ENCODE measurements at places on chromosomes 1 and 21. TPM values are rescaled to one million over a fixed set of nuclear protein-coding genes. Genes with fewer than 3 reads are reported as not detected.

DNA sequence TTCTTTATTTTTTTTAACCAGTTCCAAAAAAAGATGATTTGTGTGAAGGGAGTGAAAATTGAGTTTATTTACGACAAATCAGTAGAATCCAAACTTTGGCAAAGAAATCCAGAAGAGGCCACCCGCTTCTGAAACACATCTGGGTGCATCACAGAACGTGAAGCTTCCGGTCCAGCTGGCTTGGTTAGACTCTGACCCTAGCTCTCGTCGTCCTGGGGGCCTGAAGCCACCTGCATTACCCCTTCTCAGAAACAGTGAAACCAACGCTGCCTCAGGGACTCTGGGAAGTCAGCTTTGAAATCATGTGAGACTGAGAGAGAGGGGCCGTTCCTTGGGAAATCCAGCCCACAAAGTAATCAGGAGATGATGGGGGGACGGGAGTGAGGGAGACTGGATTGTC lies 21.8 kb downstream of the AJAP1 start:
- H3K27ac ChIP-seq = no peak overlapping the region
- H3K27me3 ChIP-seq = peaks cover 6% of the 10 kb centered on the region
- H3K4me1 ChIP-seq = no peaks in the 10 kb centered on the region
- H3K36me3 ChIP-seq = no peaks in the 10 kb centered on the region
- no peak overlapping the region for H3K4me3 ChIP-seq

DNA sequence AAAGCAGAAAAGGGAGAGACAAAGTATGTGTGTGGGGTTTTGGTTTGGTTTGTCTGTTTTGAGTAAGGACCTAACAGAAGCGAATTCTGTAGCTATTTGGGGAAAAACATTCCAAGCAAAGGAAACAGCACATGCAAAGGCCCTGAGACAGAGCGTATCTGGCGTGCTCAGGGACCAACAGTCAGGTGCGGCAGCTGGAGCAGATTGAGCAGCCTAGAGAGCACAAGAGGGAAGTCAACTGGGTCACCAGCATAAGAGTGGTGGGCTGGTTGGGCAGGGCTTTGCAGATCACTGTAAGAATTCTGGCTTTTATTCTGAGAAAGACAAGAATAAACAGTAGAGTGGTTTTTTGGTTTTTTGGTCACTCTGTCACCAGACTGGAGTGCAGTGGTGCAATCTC lies 11.8 kb downstream of the TGFBR3 start:
- no peaks in the 10 kb centered on the region for H3K36me3 ChIP-seq
- H3K27me3 ChIP-seq = no peaks in the 10 kb centered on the region
- DNase-seq = no peak
- H3K4me1 ChIP-seq = no peaks in the 10 kb centered on the region
- no peak overlapping the region for H3K4me3 ChIP-seq

- H3K4me3 ChIP-seq = no peak overlapping the region
- H3K4me1 ChIP-seq = no peaks in the 10 kb centered on the region
- no peaks in the 10 kb centered on the region for H3K27me3 ChIP-seq
- DNase-seq = no peak
- H3K36me3 ChIP-seq = peaks cover 7% of the 10 kb centered on the region
- no peak overlapping the region for H3K27ac ChIP-seq
Observed at GRCh38 chr1:212987702-212988322, 27.9 kb downstream of the ANGEL2 start.

DNA sequence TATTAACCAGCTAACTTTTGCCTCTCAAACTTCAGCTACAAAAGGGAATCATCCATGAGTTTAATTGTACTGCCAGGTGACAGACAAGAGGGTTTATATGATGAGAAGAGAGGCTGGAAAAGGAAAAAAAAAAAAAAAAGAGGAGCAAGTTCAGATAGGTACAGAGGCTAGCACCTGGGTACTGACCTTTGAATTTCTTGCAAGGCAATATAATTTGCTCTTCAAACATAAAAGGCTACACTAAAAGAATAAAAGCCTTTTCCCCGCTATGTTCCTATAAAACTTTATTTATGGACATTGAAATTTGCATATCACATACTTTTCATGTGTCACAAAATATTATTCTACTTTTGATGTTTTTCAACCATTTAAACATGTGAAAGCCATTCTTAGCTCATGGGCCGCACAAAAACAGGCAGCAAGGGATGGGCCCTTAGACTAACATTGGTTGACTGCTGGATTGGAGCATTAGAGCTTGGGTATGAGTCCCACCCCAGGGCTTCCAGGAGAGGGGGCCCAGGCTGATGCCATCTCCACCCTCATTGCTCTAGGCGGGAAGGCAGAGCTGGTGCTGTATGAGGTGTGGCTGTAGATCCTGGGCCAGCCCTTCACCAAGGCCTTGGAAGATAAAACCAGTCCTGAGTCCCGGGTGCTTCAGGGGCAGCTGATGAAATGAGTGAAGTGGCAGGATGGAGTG lies 44.3 kb downstream of the ATP1B1 start:
- H3K27ac ChIP-seq = no peak overlapping the region
- no peaks in the 10 kb centered on the region for H3K4me1 ChIP-seq
- H3K27me3 ChIP-seq = no peaks in the 10 kb centered on the region
- H3K36me3 ChIP-seq = no peaks in the 10 kb centered on the region

GRCh38 chr21:19864476-19864875 lies 1133.7 kb upstream of the NCAM2 start:
- H3K27me3 ChIP-seq = no peaks in the 10 kb centered on the region
- no peaks in the 10 kb centered on the region for H3K4me1 ChIP-seq
- H3K36me3 ChIP-seq = no peaks in the 10 kb centered on the region
- H3K4me3 ChIP-seq = no peak overlapping the region

GRCh38 chr1:209786146-209786545 lies 1.8 kb upstream of the C1orf74 start:
- no peak for DNase-seq
- peaks cover 15% of the 10 kb centered on the region for H3K4me1 ChIP-seq
- H3K27me3 ChIP-seq = no peaks in the 10 kb centered on the region
- H3K36me3 ChIP-seq = no peaks in the 10 kb centered on the region

DNA sequence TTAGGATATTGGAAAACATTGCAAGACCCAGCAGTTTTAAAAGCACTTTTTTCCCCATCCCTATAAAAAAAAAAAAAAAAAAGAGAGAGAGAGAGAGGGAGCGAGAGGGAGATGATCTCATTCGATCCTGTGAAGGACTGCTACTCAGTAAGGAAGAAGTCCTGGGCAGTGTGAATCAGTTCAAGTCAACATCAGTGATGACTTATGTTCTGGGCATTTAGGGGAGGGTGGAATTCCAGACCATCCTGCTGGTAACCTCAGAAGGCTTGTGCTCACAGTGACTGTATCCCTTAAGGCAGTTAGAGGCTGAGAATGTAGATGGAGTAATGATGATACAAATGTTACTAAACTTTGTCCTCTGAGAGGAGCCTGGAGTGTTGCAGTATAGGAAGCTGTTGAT lies 151.4 kb downstream of the TGFB2 start:
- no peaks in the 10 kb centered on the region for H3K27me3 ChIP-seq
- no peaks in the 10 kb centered on the region for H3K36me3 ChIP-seq
- DNase-seq = no peak
- no peaks in the 10 kb centered on the region for H3K4me1 ChIP-seq
- H3K4me3 ChIP-seq = no peak overlapping the region

DNA sequence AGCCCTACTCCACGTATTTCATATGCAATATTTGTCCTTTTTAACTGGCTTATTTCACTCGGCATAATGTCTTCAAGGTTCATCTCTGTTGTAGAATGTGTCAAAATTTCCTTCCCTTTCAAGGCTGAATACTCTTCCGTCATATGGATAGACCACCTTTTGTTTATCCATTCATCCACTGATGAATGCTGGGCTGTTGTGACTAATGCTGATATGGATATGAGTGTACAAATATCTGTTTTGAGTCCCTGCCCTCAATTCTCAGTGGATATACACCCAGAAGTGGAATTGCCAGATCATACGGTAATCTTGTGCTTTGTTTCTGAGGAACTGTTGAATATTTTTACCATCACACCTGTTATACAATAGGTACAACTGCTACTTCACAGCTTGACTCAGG lies 155.2 kb upstream of the IRF2BP2 start:
- H3K27me3 ChIP-seq = no peaks in the 10 kb centered on the region
- H3K36me3 ChIP-seq = no peaks in the 10 kb centered on the region
- DNase-seq = no peak
- H3K27ac ChIP-seq = no peak overlapping the region
- H3K4me3 ChIP-seq = no peak overlapping the region

GRCh38 chr1:211474451-211474850 lies 17.5 kb downstream of the RD3 start:
- H3K4me3 ChIP-seq = no peak overlapping the region
- no peak for DNase-seq
- no peaks in the 10 kb centered on the region for H3K27me3 ChIP-seq
- H3K36me3 ChIP-seq = no peaks in the 10 kb centered on the region

DNA sequence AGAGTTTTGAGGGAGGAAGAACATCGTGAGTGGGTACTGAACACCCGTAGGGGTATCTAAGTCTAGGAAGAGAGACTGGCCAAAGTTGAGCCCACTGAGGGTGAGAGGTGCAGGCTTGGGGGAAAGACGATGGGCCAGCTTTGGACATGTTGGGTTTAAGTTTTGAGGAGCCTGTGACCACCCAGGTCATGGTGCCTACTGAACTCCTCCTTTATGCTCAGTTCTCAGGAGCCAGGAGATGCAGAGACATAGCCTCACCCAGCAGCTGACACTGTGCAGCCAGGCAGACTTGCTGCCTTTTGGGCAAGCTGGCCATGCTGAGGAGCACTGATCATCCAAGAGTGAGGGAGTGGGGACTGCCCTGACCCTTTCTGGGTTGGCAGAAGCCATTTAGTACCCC lies 72.3 kb downstream of the TNR start:
- H3K4me1 ChIP-seq = no peaks in the 10 kb centered on the region
- no peaks in the 10 kb centered on the region for H3K36me3 ChIP-seq
- H3K4me3 ChIP-seq = no peak overlapping the region
- H3K27me3 ChIP-seq = no peaks in the 10 kb centered on the region
- H3K27ac ChIP-seq = no peak overlapping the region
- DNase-seq = no peak

GRCh38 chr1:156786640-156787039 lies 19.3 kb downstream of the PRCC start:
- no peak overlapping the region for H3K4me3 ChIP-seq
- no peak overlapping the region for H3K27ac ChIP-seq
- no peak for DNase-seq
- peaks cover 31% of the 10 kb centered on the region for H3K36me3 ChIP-seq

DNA sequence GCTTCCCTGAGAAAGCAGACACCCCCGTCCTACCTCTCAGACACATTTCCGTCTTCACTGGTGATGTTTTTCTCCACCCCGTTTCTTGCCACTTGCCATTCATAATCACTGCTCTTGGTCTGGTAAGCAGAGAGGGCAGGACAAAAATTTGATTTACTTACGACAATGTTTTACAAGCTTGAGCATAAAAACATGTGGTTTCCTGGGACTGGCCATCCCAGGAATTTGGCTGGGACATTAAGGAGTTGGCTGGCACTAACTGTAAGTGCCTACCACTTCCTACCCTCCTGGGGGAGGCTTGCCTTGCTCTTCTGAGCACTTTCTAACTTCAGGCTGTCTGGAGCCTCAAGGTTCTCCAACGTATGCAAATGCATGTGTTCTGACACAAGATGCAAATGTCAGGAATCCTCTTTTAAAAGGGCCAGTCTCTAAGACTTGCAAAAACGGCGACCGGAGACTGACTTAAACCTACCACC lies 24.2 kb downstream of the ZBTB18 start:
- H3K4me1 ChIP-seq = peaks cover 13% of the 10 kb centered on the region
- peak; percentile 43 for DNase-seq
- no peaks in the 10 kb centered on the region for H3K27me3 ChIP-seq
- H3K36me3 ChIP-seq = no peaks in the 10 kb centered on the region

DNA sequence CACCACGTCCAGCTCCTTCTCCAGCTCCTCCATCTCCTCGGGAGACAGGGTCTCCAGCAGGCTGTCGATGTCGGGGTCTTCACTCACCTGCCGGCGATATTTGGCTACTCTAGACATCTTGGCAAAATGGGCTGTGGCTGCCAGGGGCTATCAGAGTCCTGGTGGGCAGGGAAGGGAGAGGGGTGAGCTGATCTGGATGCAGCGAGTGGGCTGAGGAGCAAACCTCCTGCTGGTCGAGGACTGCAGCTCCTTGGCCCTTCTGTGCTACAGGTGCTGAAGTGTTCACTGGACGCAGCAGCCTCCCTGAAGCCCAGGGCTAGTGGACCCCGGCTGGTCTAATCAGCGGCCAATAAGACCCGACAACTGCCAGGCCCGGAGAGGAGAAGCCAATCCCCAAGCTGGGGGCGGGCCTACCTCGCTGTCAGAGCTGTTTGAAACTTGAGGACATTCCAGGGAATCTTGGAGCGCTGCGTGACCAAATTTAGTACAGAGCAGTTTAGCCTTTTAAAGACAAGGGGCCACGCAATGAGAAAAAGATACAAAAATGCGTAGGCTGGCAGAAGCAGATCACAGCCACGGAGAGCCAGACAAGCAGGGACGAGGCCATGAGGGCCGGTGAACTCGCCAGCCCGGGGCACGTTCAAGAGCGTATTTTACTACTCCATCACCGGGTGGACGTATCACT lies at the start of gene LMOD1:
Gene LMOD1, minus strand, starts transcription at position 325 of the 685 bp plus-strand sequence. Its CDS starts 208 bp downstream, at position 117.
- H3K36me3 ChIP-seq = no peaks in the 10 kb centered on the region
- no peak for DNase-seq
- H3K27ac ChIP-seq = no peak within 1 kb of the TSS

DNA sequence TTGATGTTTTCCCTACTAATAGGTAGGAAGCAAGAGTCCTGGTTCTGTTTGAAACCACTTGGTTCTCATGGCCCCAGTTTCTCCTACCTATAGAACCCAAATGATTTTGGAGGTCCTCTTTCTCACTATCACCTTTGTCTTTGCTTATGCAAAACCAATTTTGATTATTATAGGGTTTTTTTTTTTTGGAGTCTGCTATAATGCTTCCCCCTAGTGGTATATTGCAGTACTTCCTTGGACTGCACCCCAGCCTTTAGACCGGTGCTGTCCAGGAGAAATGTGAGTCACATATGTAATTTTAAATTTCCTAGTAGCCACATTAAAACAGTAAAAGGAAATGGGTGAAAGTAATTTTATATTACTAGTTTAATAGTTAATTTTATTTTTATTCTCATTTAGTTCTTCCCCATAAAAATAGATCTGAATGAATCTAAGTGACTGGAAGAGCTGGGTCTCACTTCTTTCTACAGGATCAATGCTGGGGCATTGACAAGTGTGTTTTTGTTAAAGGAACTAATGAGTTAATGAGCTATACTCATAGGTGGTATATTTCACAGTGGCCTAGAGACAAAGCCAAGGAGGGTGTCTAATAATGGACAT lies 10.6 kb downstream of the FCMR start:
- peaks cover under 1% of the 10 kb centered on the region for H3K4me1 ChIP-seq
- H3K27me3 ChIP-seq = no peaks in the 10 kb centered on the region
- H3K27ac ChIP-seq = no peak overlapping the region

Gene UHMK1
- total RNA-seq = 98.3 TPM

Gene MCOLN2
- 56.1 TPM for total RNA-seq

Gene CENPL
- 29.3 TPM for total RNA-seq

Gene NPPB
- not detected for total RNA-seq
